ENCODE measurements at places on chromosomes 4 and X.

DNA sequence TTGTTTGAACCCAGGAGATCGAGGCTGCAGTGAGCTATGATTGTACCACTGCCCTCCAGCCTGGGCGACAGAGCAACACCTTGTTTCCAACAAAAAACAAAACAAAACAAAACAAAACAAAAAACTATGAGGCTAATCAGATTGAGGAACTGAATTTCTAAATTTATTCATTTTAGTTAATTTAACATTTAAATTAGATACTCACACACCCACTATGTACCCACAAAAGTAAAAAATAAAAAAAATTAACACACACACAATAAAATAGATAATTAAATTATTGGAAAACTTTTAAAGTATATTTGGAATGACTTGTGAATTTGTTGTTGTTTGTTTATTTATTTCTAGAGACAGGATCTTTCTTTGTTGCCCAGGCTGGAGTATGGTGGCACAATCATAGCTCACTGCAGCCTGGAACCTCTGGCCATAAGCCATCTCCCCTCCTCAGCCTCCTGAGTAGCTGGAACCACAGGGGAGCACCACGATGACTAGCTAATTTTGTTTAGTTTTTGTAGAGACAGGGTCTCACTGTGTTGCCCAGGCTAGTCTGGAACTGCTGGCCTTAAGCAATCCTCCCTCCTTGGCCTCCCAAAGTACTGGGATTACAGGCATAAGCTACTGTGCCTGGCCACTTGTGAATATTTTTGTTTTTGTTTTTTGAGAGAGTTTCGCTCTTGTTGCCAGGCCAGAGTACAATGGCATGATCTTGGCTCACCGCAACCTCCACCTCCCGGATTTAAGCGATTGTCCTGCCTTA, 9.8 kb upstream of the ZNF157 start:
- DNase-seq: no peak

- no peak for DNase-seq
Observed at GRCh38 chr4:114368751-114369150, 229.9 kb upstream of the UGT8 start.

GRCh38 chr4:110484029-110484428, 8.1 kb downstream of the ENPEP start:
- no peak for DNase-seq

DNA sequence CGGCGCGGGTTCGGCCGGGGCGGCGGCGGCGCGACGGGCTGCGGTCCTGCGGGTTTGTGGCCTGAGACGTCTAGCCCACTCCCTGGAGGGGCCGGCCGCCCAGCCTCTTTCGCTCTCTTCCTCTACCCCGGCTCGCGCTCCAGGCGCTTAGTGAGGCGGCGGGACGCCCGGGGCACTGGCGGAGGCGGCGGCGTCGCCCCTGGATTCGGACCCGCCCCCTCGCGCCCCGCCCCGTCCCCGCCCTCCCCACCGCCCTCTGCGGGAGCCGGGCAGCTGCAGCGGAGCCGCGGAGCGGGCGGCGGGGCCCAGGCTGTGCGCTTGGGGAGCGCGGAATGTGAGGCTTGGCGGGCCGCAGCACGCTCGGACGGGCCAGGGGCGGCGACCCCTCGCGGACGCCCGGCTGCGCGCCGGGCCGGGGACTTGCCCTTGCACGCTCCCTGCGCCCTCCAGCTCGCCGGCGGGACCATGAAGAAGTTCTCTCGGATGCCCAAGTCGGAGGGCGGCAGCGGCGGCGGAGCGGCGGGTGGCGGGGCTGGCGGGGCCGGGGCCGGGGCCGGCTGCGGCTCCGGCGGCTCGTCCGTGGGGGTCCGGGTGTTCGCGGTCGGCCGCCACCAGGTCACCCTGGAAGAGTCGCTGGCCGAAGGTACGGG, at the start of gene BMP2K:
Gene BMP2K, plus strand, starts transcription at position 272 of the 650 bp plus-strand sequence. Its CDS starts 194 bp downstream, at position 466.
- DNase-seq: peak; percentile 64

GRCh38 chrX:10548688-10549087, 71.7 kb downstream of the MID1 start:
- DNase-seq: no peak

GRCh38 chr4:106818764-106819163, 217.3 kb downstream of the DKK2 start:
- no peak for DNase-seq

DNA sequence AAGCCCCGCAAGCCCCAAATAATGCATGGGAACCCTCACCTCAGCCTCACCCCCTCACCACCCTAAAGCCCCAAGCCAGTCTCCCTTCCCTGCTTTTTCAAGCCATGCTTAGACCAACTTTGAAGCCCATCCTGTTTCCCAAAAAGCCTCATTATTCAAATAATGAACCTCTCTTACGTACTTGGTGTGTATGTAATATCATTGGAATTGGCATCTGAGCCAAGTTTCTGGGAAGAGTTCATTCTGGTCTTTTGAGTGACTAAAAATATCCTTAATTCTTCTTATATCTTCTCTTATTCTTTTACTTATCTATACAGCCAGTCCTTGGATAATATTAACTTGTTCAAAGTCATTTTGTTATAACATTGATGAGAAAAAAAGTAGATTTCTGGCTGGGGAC, 875.8 kb upstream of the SLIT2 start:
- DNase-seq: no peak

DNA sequence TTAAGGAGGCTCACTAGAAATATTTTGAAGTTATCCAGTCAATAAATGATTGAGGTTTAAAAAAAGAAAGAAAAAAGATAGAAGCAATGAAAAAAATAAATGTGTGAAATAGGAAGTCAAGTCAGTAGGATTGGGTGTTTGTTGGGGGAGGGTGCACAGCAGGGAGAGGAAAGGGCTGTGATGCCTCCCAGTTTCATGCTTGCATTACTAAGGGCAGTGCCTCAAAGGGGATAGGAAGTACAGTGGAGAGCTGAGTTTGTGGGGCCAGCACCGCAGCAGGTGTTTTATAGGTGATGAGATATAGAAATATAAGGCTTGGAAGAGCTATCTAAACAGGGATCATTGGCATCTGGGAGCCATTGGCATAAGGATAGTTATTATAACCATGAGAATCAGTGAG, 919.2 kb downstream of the STIM2 start:
- DNase-seq: no peak

DNA sequence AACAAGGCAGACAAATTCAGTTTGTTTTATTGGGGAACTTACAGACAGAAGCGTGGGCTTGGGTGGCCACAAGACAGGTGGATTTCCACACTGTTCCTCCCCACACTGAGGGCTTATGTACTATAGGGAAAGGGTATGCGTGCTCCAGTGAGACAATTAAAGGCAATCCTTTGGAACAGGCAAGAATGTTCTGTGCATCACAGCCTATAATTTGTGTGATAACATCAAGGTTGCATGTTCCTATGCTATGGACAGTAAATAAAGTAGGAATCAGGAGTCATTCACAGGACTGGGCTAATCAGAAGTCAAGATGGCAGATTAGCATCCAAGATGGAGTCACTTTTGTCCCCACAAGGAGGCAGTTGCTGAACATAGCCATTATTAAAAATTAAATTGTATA, 84.6 kb upstream of the TRIM2 start:
- no peak for DNase-seq

GRCh38 chrX:22081475-22082092, 49.5 kb downstream of the PHEX start:
- DNase-seq: peak; percentile 23

- DNase-seq: no peak
Observed at GRCh38 chrX:136810493-136810892, 29.8 kb upstream of the ARHGEF6 start.

DNA sequence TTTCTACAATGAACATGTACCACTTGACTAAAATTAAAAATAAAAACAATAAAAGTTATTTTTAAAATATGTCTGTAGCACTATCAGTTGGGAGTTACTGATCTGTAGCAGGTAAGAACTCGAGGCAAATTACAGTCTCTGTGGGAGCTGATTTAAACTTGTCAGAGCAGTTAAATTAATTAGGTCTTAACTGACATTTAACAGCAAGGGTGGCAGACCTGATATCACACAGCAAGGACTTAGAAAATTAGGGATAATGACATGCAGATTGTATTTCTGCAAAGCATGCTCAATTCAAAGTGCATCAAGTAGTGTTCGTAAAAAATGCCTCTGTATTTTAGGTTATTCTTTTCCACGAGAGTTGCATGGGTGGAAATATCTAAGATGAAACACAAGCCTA, 208.9 kb downstream of the SPATA18 start:
- DNase-seq: no peak

Data from stimulated activated CD8-positive, alpha-beta memory T cell treated with anti-CD3 and anti-CD28 coated beads, Interleukin-7, amount 100 ng/mL, for 1 hour (primary cell).